Epithelial cell of umbilical artery (primary cell): ENCODE measurements at places on chromosomes 12 and 14. TPM values are rescaled to one million over a fixed set of nuclear protein-coding genes. Genes with fewer than 3 reads are reported as not detected.

Gene OLR1
- not detected in 2 replicates for total RNA-seq

Gene RHOJ
- 31.5 and 40.3 TPM in 2 replicates for total RNA-seq

Gene RAD9B
- total RNA-seq: under 0.01 and 0.30 TPM in 2 replicates

Gene TTC5
- total RNA-seq: 26.0 and 79.2 TPM in 2 replicates

Gene C12orf42
- total RNA-seq: not detected in 2 replicates

Gene PARPBP
- 14.9 and 23.4 TPM in 2 replicates for total RNA-seq

Gene AP4S1
- 4.5 and 10.8 TPM in 2 replicates for total RNA-seq

Gene RTL1
- total RNA-seq: not detected in 2 replicates

Gene TAS2R7
- not detected in 2 replicates for total RNA-seq

Gene NKX2-1
- total RNA-seq: not detected in 2 replicates

Gene YY1
- 37.4 and 57.0 TPM in 2 replicates for total RNA-seq

Gene LRRK2
- 0.65 and 3.8 TPM in 2 replicates for total RNA-seq

Gene INSM2
- not detected in 2 replicates for total RNA-seq

Gene FAM90A1
- total RNA-seq: 0.15 TPM in 1 of 2 replicates, not detected in the other

Gene APOF
- total RNA-seq: not detected in 2 replicates

Gene PTPRB
- 55.9 and 92.9 TPM in 2 replicates for total RNA-seq

Gene RPL6
- 780 and 1,225 TPM in 2 replicates for total RNA-seq

Gene RHEBL1
- total RNA-seq: 1.6 and 4.9 TPM in 2 replicates

Gene CCDC184
- total RNA-seq: under 0.01 and 0.76 TPM in 2 replicates

Gene BDKRB1
- total RNA-seq: 0.30 and 0.32 TPM in 2 replicates

Gene MMP17
- 3.9 and 7.4 TPM in 2 replicates for total RNA-seq

Gene EXOC3L4
- not detected in 2 replicates for total RNA-seq

Gene KLRC1
- total RNA-seq: not detected in 2 replicates

Gene NUBPL
- total RNA-seq: 6.5 and 11.1 TPM in 2 replicates

Gene SSPN
- total RNA-seq: 0.61 and 0.65 TPM in 2 replicates

Gene SNRPF
- 25.0 and 37.4 TPM in 2 replicates for total RNA-seq

Gene CIDEB
- total RNA-seq: 0.32 and 3.2 TPM in 2 replicates

Gene LAG3
- total RNA-seq: under 0.01 and 0.15 TPM in 2 replicates

Gene TRIM9
- under 0.01 TPM in 1 of 2 replicates, not detected in the other for total RNA-seq

Gene CLEC2D
- 0.32 and 2.4 TPM in 2 replicates for total RNA-seq

Gene ARMH4
- 0.15 and 1.6 TPM in 2 replicates for total RNA-seq

Gene IL22
- total RNA-seq: not detected in 2 replicates

Gene FOXM1
- total RNA-seq: 5.2 and 7.9 TPM in 2 replicates

Gene IL26
- not detected in 2 replicates for total RNA-seq

Gene JAG2
- total RNA-seq: 23.9 and 41.9 TPM in 2 replicates

Gene SPIC
- not detected in 2 replicates for total RNA-seq

Gene TPPP2
- total RNA-seq: not detected in 2 replicates

Gene TAS2R50
- 1.9 and 2.1 TPM in 2 replicates for total RNA-seq

Gene NCOR2
- total RNA-seq: 33.6 and 57.5 TPM in 2 replicates

Gene CCDC38
- total RNA-seq: not detected in 2 replicates

Gene RNASE3
- total RNA-seq: not detected in 2 replicates

Gene RPGRIP1
- not detected in 2 replicates for total RNA-seq

Gene CEP128
- 7.5 and 10.2 TPM in 2 replicates for total RNA-seq

Gene MDM1
- total RNA-seq: 6.8 and 15.8 TPM in 2 replicates

Gene BHLHE41
- total RNA-seq: under 0.01 and 0.15 TPM in 2 replicates

Gene GPRC5D
- not detected in 2 replicates for total RNA-seq

Gene TMX1
- 65.9 and 105 TPM in 2 replicates for total RNA-seq
